ENCODE measurements at places on chromosomes 4 and X.

GRCh38 chr4:168787801-168788595 lies 222.1 kb downstream of the CBR4 start:
- no peak for DNase-seq

- DNase-seq, result no peak
Measured at GRCh38 chrX:118632862-118633261, 94.5 kb upstream of the IL13RA1 start.

DNA sequence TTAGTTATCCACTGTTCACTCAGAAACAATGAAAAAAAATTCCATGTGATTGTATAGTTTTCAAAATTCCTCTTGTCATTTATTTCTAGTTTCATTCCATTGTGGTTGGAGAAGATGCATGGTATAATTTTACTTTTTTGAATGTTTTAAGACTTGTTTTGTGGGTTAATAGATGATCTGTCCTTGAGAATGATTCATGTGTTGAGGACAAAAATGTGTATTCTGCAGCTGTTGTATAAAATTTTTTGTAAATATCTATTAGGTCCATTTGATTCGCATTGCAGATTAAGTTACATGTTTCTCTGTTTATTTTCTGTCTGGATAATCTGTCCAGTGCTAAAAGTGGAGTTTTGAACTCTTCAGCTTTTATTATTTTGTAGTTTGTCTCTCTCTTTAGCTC lies 65.4 kb downstream of the RTL3 start:
- DNase-seq, result no peak

DNA sequence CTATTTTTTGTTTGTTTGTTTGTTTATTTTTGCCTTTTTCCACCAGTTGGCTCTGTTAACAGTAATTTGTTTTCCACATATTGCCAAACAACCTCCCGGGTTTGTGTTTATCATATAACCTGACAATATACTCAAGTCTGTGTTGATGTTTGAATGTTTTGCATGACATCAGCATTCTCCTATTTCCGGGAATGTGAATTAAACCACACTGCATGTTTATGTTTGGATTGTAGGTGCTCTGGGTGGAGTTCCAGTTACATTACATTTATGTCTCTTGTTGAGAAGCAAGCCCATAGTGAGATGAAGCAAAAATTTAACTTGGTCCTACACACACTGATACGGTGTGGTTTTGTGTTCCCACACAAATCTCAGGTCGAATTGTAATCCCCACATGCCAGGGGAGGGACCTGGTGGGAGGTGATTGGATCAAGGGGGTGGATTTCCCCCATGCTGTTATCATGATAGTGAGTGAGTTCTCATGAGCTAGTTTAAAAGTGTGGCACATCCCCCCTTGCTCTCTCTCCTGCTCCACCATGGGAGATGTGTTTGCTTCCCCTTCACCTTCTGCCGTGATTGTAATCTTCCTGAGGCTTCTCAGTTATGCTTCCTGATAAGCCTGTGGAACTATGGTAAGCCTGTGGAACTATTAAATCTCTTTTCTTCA lies 54.4 kb upstream of the CLNK start:
- DNase-seq, result no peak

GRCh38 chr4:1245481-1246051 lies 3.4 kb downstream of the CTBP1 start:
- no peak for DNase-seq

DNA sequence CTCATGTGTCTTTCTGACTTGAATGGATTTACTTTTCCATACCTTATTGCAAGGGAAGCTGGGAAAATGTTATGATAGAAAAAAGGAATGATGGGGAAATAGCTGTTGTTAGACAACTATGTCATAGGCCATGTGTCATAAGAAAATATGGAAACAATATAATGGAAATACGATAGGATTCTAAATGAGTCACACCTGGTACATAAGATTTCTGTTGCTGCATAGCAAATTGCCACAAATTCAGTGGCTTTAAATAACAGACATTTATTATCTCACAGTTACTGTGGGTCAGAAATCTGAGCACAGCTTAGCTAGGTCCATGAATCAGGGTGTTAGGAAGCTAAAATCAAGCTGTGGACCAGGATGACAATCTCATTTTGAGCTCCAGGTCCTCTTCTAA lies 44.6 kb upstream of the ANKRD50 start:
- DNase-seq, result no peak

DNA sequence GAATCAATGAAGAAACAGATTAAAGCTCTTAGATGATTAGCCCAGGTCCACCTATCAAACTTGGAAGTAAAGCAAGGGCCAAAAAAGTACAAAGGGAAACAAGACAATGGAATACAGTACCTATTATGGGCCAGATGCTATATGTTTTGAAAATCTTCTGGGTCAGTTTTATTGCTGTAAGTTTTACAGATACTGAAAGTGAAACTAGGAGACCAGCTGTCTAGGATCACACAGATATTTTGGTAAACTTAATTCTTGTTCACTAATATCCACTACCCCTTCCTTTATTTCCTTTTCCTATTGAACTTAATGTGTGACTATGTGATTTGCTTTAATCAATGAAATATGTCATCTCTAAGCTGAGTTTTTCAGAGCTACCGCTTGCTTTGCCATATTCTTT lies 505.4 kb upstream of the PITX2 start:
- no peak for DNase-seq

GRCh38 chrX:8147226-8147625 lies 23.8 kb downstream of the VCX2 start:
- no peak for DNase-seq

GRCh38 chr4:177033135-177033534 lies 240.4 kb upstream of the VEGFC start:
- no peak for DNase-seq

GRCh38 chr4:117965622-117966021 lies 68.7 kb upstream of the NDST3 start:
- no peak for DNase-seq

- no peak for DNase-seq
Measured at GRCh38 chr4:3773552-3774001, 7.4 kb downstream of the ADRA2C start.

DNA sequence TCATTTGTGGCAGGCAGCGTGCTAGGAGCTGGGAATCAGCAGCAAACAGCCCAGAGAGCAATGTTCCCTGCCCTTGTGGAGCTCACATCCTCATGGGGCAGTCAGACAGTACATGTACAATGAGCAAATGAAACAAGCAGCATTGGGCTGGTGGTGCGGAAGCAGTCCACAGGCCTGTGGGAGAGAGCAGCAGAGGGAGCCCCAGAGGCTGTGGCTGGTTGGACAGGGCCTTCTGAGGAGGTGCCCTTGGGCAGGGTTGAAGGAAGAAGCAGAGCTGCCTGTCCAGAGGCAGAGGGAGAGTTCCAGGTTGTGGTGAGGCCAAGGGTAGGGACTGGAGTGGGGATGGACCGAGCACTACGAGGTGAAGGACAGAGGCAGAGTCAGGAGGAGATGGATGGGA lies 22.5 kb downstream of the MMGT1 start:
- DNase-seq, result no peak

GRCh38 chrX:47212381-47213293 lies 5.8 kb upstream of the CDK16 start:
- DNase-seq, result no peak

DNA sequence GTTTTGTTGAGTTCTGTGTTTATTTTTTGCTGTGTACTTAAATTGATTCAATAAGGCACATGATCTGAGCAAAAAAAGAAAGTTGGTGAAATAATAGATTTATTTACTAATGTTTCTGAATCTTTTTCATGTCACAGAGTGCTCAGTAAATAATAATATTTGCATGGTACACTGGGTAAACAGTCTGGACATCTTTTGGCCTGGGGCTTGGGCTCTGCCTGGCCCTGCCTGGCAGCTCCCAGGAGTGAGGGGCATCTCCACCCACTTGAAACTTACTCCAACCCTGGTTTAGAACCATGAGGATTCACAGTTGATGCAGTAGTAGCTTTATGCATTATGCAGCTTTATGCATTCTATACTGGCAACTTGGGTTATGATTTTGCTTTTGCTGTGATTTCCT lies 124.2 kb upstream of the SLC4A4 start:
- no peak for DNase-seq

Data from skeletal muscle cell (primary cell).